ENCODE measurements at places on chromosomes 5 and 9.

DNA sequence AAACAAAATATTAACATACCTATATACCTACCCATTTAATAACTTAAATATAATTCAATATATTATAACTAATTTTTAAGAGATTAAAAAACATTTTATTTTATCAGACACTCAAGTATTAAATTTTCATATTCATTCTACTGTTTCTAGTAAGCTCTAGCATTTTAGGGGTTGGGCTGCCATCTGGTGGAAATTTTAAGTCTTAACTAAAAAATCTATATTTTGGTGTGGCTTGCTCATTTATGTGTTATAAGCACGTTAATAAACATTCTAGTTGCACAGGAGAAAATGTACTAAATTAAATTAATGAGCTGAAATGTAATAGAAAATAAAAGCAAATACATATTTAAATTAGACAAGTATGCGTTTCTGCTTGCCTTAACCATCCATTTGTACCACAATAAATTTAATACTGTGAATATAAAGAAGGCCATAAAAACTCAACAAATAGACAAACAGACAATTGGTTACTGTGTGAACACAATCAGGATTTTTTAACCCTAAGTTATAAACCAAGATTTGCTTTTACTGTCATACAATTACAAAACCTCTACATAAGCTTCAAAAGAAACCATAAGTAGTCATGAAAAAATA lies 1728.3 kb upstream of the CDH9 start:
- peak; percentile 40 for DNase-seq

GRCh38 chr9:35516479-35516878 lies 26.6 kb downstream of the RUSC2 start:
- peak; percentile 79 for DNase-seq

DNA sequence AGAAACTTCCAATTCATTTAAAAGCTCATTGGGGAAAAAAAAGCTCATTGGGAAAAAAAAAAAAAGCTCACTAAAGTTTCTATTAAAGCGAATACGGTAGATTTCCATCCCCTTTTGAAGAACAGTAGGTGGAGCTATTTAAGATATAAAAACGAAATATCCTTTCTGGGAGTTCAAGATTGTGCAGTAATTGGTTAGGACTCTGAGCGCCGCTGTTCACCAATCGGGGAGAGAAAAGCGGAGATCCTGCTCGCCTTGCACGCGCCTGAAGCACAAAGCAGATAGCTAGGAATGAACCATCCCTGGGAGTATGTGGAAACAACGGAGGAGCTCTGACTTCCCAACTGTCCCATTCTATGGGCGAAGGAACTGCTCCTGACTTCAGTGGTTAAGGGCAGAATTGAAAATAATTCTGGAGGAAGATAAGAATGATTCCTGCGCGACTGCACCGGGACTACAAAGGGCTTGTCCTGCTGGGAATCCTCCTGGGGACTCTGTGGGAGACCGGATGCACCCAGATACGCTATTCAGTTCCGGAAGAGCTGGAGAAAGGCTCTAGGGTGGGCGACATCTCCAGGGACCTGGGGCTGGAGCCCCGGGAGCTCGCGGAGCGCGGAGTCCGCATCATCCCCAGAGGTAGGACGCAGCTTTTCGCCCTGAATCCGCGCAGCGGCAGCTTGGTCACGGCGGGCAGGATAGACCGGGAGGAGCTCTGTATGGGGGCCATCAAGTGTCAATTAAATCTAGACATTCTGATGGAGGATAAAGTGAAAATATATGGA lies at the start of gene PCDHGA12:
Gene PCDHGA12 (plus strand): TSS at position 176 of the 782 bp plus-strand sequence. CDS start 253 bp downstream, at position 429.
- peak; percentile 6 for DNase-seq

- DNase-seq, result no peak
These were observed 149.7 kb upstream of the ADCY2 start for GRCh38 chr5:7246287-7246686.

- no peak for DNase-seq
These were observed 25.7 kb downstream of the CPEB4 start for GRCh38 chr5:173913686-173914321.

DNA sequence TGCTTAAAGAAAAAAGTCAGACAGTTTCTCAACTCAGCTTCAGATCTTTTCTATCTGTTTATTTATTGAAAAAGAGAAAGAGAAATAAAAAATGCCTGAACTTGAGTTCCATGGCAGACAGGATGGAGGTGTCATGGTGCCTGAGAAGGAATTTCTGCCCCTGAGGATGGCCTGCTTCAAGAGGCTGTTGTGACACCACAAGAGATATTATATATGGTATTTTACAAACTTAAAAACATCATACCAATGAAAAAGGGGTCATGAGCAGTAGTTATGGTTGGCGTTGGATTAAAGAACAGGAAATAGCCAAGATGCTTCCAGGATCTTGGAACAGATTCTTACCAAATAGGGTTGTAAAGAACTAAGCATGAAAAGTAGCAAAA lies 344.6 kb downstream of the GLIS3 start:
- no peak for DNase-seq

- no peak for DNase-seq
These were observed 10.1 kb upstream of the UBAC1 start for GRCh38 chr9:135971111-135971766.

- no peak for DNase-seq
These were observed 455.6 kb upstream of the CD180 start for GRCh38 chr5:67652201-67652600.

GRCh38 chr9:83422527-83422926 lies 115.7 kb downstream of the FRMD3 start:
- DNase-seq, result no peak

DNA sequence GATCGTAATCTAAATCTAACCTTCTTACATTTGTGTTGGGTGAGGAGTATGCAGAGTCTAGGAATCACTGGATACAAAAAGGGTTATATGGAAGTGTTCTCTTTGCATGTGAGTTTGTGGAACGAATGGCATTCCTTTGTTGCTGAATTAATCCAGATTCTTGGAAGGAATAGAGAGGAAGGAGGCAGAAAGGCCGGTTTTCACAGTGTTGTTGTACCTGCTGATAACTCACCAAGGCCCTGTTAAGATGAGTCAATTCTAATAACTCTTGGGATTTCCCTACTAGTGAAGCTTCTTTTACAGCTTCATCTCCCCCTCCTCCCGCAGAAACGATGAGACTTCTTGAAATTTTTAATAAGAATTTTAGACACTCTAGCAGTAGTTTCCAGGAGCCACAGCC lies 84.0 kb downstream of the ZSWIM6 start:
- peak; percentile 46 for DNase-seq

DNA sequence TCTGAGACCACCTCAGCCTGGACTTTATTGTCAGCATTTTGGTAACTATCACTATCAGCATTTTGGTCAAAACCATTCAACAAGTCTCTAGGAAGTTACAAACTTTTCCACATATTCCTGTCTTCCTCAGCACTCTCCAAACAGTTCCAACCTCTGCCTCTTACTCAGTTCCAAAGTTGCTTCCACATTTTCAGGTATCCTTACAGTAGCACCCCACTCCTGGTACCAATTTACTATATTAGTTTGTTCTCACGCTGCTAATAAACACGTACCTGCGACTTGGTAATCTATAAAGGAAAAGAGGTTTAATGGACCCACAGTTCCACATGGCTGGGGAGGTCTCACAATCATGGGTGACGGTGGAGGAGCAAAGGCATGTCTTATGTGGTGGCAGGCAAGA lies 551.3 kb downstream of the DMRTA1 start:
- DNase-seq, result no peak

DNA sequence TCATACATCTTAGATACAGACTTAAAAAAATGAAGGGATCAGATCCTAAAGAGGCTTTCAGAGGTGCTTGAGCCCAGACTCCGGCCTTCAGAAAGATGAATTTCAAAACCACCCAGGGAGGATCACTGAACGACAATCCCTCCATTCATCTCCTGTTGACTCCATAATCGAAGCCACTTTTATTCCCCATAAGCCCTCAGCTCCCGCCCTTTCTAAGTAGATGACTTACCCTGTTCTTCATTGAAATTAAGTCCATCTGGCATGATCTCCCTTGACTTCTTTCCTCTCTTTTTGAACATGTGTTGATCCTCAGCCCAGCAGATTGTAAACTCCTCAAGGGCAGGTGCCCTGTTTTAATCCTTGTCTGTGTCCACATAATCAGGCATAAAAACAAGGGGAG lies 50.8 kb upstream of the ASTN2 start:
- no peak for DNase-seq

GRCh38 chr9:90805006-90805996 lies 3.7 kb downstream of the SYK start:
- DNase-seq, result no peak

DNA sequence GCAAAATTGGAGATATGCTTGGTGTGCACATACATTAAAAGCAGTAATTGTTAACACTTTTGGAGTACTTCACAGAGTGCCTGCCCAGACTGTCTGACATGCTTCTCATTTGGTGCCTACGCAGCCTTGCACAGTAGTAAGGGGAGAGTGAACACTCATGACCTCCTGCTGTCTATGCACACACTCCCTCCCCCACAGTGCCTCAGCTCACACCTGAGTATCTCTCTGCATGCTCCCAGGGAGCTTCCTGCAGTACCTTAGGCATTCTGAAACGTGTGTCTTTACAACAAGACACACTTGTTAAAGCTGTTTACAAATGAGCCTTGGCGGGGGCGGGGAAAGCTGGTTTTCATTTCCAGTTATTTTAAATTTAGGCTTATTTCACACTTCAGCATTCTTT lies 18.0 kb downstream of the MAP3K1 start:
- no peak for DNase-seq

GRCh38 chr5:126847826-126848251 lies 70.9 kb downstream of the LMNB1 start:
- no peak for DNase-seq

GRCh38 chr5:139747583-139748504 lies 47.8 kb upstream of the PSD2 start:
- DNase-seq, result no peak

GRCh38 chr9:80843028-80843427 lies 846.3 kb downstream of the TLE1 start:
- no peak for DNase-seq

DNA sequence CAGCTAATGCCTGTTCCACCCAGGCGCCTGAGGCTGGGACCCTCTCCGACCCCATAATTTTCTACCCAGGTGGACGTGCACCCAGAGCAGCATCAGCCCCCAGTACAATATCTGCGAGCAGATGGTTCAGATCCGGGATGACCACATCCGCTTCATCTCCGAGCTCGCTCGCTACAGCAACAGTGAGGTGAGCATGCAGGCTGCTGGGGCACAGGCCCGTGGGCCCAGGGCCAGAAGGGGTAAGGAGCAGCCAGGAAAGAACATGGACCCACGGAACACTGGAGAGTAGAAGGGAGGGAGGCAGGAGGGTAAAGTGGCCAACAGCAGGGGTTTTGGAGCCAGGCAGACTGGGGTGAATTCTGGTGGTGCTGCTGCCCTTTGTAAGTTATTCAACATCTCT lies 45.7 kb downstream of the CYFIP2 start:
- DNase-seq, result no peak

GRCh38 chr9:95506678-95507463 lies 9.9 kb downstream of the PTCH1 start:
- peak; percentile 37 for DNase-seq

DNA sequence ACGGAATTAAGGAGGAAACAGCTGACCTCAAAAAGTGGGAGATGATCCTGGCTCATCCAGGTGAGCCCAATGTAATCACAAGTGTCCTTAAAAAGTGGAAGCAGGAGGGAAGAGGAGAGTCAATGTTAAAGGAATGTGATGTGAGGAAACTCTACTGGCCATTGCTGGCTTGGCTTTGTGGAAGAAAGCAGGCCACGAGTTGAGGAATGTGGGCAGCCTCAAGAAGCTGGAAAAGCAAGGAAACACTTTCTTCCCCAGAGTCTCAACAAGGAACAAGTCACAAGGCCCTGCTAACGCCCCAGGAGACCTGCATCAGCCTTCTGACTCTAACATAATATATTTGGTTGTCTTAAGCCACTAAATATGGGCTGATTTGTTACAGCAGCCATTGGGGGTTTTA lies 252.8 kb downstream of the PSAT1 start:
- no peak for DNase-seq

GRCh38 chr5:33857037-33857436 lies 34.8 kb downstream of the ADAMTS12 start:
- DNase-seq, result no peak

- no peak for DNase-seq
These were observed 117.9 kb downstream of the GOLPH3 start for GRCh38 chr5:32055891-32056866.

DNA sequence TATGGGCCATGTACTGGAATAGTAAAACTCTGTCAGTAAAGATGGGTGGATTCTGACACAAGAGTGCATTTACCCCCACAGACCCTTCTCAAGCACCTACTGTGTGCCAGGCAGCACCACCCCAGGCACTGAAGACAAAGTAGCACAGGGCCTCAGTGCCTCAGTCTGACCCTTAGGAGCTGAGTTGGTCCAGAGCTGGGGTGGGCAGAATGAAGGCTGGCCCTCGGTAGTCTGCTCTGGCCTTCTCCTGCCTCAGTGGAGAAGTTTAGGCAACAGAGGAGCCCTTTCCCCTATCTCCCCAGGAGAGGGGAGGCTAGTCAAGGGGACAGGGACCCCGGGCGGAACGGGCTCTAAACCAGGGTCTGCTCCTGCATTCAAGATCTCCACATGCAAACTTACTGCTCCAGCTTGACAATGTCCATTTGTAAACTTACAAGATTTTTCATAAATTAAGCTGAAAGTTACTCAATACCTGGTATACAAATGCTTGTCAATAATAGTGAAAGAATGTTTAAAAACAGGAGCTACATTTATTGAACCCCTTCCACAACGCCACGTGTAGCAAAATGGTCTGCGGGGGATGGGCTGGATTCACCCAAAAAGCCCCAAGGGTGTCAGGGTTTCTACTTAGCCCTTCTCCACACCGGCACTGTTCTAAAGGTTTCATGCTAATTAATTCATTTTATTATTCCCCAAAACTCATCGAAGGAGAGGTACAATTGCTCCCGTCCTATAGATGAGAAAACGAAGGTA lies 1.5 kb downstream of the VDAC1 start:
- DNase-seq, result no peak

- no peak for DNase-seq
These were observed 246.3 kb upstream of the EFNA5 start for GRCh38 chr5:107916731-107917725.

- DNase-seq, result no peak
These were observed 113.7 kb downstream of the TRIO start for GRCh38 chr5:14256756-14257393.

GRCh38 chr9:21710548-21711191 lies 91.8 kb upstream of the MTAP start:
- DNase-seq, result no peak

DNA sequence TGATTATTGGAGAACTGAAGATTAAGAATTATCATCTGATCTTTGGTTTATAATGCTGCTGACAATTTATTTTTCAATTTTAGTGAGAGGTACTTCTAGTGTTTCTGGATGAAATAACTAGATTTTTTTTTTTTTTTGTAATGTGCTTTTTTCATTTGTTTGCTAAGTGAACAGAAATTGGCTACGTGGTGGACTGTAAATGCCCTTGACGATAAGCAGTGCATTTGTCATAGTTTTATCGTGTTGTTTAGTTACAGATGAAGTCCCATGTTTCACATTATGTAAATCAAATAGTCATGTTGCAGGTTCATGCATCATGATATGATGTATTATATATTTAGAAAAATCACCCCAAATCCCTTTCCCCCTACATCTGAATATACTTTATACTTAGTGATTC lies 81.0 kb downstream of the ADAMTS19 start:
- DNase-seq, result no peak
